ENCODE measurements at places on chromosomes 7 and 10.

DNA sequence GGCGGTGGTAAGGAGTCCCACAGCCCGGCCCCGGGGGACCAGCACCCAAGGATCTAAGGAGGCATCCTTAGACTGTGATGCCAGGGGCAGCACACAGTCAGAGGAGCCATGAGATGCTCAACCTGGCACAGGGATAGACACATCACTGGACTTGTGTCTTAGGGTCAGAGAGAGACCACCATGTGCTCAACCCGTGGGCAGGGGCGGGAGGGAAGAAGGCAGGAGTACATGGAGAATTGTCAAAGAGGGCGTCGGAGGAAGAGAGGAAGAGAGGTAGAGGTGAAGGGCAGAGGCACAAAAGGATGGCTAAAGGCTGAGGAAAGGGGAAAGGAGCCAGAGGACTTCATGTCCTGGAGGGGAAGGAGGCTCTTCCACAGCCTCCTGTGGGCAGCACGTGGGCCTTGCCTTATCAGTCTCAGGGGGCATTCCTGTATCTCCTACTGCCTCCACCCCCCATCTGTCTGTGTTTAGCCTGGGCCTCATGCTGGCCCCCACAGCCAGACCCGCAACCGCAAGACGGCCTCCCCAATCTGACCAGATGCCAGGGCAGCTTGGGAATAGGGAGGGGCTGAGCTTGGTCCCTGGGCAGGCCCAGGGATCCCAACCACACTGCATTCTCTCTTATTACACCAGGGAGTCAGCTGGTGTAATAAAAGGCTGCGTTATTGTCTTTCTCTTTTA is 2.2 kb downstream of the ADCY1 start:
- DNase-seq, result no peak

- no peak for DNase-seq
Measured at GRCh38 chr10:51159841-51160240, 85.6 kb downstream of the PRKG1 start.

- no peak for DNase-seq
Measured at GRCh38 chr10:103917302-103918052, 507 bp downstream of the STN1 start.

GRCh38 chr10:98382691-98383101 is 32.3 kb downstream of the PYROXD2 start:
- DNase-seq, result no peak

GRCh38 chr7:96998744-96999143 is 6.6 kb upstream of the DLX6 start:
- no peak for DNase-seq

DNA sequence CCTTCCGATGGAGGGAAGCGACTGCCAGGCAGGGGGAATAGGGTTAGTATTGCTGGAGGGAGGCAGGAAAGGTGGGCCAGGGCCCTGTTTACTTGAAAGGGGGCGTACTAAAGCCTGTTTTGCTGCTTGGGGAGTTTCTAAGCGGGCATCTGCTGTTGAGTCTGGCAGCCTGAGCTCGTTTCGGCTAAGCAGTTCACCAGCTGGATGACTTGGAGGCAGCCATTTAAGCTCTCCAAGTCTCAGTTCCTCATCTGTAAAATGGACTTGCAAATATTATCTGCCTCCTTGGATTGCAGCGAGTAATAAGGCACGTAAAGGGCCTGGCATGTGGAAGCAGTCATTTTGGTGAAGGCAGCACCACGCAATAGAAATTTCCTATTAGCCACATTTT is 44.0 kb downstream of the LDB3 start:
- DNase-seq, result no peak
